Left lung (tissue), 14 donors: ENCODE measurements at places on chromosomes 11 and 22.

- no peak for DNase-seq
Measured at GRCh38 chr11:133508468-133508867, 23.8 kb downstream of the OPCML start.

- DNase-seq = no peak
Measured at GRCh38 chr11:111836162-111836561, 35.2 kb downstream of the ALG9 start.

DNA sequence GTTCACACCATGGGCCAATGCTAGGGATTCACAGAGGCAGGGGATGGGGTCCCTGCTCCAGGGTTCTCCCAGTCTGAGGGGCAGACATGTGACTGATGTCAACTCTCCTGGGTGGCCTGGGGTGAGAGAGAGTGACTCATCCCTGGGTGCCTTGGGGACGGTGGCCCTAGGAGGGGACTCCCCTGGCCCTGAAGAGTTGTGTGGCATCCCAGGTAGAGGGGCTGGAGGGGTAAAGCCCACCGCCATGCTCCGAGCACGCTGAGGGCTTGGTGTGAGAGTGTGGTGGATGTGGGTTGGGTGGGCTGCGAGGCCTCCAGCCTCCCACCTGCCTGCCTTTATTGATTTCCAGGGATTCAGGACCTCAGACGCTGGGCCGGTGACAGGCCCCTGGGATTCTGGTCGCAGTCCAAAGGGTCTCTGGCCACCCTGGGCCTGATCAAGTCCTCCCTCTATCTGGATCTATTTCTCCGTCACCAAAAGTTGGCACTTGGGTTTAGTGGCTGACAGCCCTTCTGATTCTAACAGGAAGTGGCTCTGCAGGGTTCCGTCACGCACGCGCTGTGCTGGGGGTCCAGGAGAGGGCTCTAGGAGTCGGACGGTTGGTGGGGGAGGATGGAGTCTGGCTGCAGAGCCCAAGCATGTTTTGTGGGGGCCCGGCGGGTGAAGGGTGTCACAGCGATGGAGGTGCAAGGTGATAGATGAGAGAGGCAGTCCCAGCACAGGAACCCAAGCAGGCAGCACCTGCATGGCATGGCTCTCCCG lies 27.3 kb upstream of the WNT7B start:
- DNase-seq = no peak

- peak; percentile 33 for DNase-seq
Measured at GRCh38 chr22:23383491-23384361, 196.4 kb downstream of the IGLL1 start.

DNA sequence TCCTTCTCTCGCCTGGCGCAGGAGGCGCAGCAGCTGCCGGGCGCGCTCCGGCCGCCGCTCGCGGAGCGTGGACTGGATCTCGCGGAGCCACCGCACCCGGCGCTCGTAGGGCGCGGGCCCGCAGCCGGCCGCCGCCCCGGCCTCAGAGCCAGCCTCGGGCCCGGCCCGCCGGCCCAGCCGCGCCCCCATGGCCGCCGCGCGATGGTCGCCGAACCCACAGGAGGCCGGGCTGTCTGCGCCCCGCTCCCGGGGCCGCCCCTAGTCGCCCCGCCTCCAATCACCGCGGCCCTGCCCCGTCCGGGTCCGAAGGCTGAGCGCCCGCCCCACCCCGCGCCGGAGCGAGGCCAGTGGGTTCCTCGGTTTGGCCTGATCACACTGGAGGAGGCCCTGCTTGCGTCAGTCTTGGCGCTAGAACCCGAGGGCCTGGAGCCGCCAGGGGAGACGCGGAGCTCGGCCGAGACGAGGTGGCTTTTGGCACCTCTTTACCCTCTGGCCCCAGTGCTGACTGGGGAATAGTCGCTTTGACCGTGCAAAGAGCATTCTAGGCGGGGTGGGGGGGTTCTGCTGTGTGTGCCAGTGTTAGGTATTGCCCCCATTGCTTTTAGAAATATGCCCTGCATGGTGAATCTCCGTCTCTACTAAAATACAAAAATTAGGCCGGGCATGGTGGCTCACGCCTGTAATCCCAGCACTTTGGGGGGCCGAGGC lies at the start of gene LRRC75B:
TSS of gene LRRC75B (minus strand) at position 223 of the 708 bp plus-strand sequence. CDS start at position 189, 34 bp downstream.
- DNase-seq = peak; percentile 95

DNA sequence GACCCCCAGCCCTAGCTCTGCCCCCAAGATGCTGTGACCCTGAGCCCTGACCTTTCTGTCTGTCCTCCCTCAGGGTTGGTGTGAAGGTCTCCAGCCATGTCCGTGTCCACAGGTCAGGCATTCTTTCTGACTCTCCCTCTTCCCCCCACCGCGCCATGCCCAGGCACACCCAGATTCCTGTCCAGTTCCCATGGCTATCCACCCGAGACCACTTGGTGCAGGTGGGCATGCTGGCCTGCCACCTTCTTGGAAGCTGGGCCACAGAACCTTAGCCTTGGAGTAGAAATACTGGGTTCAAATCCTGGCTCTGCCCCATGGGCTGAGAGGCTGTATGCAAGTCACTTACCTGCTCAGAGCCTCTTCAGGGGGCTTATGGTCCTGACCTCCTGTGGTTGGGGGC lies 2.3 kb upstream of the PLCB3 start:
- no peak for DNase-seq

GRCh38 chr22:28795932-28796856 lies 4.2 kb downstream of the XBP1 start:
- DNase-seq = no peak

DNA sequence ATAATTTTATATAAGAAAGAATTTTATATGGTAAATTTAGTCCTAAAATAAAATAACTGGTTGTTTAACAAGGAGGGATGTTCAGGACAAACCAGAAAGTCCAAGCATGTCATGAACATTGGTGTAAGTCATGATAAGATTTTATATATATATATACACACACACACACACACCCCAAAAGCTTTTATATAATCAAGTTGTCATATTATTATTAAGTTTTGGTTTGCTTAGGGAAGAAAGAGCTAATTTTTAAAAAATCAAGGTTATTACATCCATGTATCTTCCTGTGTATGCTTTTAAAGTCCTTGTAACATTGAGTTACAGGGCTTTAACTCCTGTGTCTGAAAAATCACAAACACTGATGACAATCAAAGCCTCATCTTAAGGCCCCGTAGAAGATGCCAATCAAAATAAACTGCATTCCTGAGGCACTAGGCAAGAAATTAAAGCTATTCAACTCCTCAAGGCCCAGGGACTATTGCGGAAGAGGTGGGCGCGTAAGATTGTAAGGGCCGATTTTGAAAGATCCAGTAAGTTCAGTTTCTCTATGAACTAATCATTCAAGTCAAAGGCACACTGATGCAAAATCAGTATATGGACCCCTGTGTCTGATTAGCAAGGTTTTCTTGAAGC lies 16.8 kb downstream of the APOL6 start:
- DNase-seq = no peak

DNA sequence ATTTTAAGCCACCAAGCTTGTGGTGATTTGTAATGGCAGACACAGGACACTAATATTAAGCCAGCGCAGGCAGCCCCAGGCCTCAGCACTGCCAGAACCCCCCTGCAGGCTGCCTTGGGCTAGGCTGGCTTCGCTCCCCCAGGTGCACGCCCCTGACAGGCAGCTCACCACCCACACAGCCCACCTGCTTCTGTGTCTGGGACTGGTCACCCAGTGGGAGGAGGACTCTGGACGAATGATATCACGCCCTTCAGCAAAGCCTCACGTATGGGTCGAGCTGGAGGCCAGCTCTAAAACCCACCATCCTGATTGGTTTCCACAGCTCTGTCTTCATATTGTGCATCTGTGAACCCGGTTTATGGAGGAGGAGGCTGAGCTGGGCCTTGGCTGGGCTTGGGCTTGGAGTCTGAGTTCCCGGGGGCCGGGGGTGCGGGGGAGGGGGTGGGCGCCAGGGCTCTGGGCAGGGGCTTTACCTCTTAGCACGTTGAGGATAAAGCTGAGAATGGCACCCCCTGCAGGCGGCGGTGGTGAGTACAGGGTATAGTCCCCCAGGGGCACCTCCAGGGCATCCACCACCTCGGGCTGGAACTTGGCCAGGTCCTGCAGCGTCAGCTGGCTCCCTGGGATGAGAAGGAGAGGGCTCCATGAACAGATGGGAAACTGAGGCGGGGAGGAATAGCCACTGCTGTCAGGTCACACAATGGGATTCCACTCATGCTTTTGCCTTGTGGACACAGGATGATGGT lies 13.8 kb downstream of the GGT5 start:
- no peak for DNase-seq

- DNase-seq = no peak
Measured at GRCh38 chr11:58061813-58062212, 31.1 kb downstream of the OR6Q1 start.

DNA sequence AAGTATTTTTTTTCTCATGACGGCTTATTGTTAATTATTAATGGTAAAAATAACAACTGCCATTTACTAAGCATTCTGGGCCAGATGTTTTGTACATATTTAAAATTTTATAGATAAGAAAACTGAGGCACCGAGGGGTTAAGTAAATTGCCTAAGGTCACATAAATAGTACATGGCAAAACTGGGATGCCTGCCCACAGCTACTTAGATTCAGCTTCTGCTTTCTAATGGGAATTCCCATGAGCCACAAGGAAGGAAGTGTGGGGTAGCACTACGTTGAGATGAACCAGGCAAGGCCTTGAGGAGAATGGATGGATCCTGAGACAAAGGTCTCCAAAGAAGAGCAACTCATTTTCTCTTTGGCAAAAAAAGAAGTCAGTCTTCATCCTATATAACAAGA lies 11.9 kb upstream of the PHF21A start:
- no peak for DNase-seq

DNA sequence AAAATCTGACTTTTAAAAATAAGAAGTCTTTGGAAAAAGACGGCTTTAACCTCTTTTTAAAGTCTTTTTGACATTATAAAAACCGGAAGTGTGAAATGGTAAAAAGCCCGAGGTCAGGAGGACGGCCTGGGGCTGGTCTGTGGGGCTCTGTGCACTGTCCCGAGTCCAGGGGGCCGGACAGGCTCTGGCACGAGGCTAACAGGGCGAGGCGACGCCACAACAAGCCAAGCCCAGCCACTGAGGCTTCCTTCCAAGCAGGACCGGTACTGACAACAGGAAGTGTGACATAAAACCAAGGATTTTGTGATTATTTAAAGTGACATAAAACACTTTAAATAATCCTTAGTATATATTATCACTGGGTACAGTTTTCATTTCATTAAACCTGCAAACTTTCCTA lies 39.2 kb downstream of the BRD1 start:
- peak; percentile 13 for DNase-seq

- no peak for DNase-seq
Measured at GRCh38 chr11:43498561-43498960, 139.8 kb downstream of the TTC17 start.

- no peak for DNase-seq
Measured at GRCh38 chr22:48639896-48640748, 1187.6 kb downstream of the BRD1 start.

DNA sequence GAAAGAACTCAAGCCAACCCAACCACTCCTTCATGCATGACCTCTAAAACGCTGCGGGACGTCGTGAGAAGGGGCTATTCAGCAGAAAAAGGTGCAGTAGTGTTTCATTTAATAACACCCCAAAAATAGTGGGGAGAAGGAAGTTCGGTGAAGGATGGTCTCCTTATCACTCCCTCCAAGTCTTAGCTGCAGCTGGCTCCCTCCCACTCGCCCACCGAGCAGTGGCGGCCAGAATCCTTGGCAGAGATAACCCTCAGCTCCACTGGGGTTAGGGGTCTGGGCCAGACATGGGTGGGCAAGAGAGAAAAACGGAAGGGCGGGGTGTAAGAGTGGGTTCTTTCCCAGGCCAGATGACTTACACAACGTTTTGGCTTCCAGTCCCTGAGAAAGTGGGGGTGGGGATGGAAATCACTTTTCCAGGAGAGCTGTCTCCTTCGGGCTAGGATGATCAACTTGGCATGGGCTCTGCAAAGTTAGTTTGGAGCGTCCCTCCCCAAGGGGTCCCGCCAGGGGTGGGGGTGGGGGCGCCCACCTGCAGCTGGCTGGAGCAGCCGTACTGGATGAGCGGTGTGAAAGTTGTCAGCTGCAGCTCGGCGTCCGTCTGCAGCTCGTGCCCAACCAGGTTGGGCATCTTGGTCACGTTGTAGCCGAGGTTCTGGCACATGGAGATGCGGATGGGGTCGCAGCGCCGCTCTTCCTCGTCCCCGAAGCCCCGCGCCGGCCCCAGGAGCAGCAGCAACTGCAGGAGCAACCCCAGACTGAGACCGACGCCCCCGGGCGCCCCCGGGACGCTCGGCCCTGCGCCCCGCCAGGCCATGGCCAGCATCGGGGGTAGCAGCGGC lies 705 bp downstream of the FZD4 start:
- DNase-seq = no peak

- DNase-seq = no peak
Measured at GRCh38 chr11:132886335-132886734, 646.0 kb downstream of the OPCML start.

GRCh38 chr11:7844986-7845385 lies 48.2 kb upstream of the OR5P2 start:
- no peak for DNase-seq

DNA sequence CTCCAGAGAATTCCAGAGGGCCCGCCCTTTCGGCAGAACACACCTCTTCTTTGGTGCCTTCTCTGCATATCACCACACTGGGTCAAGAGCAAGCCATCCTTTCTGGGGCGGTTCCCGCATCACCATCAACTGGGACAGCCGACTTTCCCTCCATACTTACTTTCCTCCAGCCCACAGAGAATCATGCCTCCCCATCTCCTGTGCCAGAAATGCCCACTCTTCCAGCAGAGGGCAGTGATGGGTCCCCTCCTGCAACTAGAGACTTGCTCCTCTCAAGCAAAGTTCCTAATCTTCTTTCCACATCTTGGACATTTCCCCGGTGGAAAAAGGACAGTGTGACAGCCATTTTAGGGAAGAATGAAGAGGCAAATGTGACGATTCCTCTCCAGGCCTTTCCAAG lies 157.7 kb downstream of the C11orf91 start:
- peak; percentile 40 for DNase-seq

GRCh38 chr11:62193952-62194351 lies 3.9 kb downstream of the SCGB1D1 start:
- DNase-seq = no peak

- DNase-seq = no peak
Measured at GRCh38 chr22:38325587-38325986, 8.4 kb upstream of the CSNK1E start.

DNA sequence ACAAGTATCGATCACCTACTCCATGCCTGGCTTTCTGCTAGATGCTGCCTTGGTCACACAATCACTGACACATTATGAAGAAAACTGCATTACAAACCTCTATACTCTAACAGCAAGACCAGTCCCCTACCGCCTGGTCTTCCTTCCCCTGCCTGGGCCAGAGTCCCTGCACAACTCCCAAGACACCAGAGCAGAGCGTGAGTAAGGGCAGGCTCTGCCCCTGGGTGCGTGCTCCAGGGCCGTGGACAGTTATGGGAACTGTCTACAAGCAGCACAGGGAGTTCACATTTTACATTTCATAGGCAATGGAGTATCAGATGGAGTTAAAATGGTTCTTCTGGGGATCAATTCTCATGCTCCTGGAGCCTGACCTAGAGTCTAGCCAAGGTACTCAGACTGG lies 6.5 kb downstream of the FZD4 start:
- peak; percentile 39 for DNase-seq

- DNase-seq = no peak
Measured at GRCh38 chr22:38072322-38073149, 11.4 kb downstream of the SLC16A8 start.

- DNase-seq = no peak
Measured at GRCh38 chr11:12800032-12800671, 125.9 kb downstream of the TEAD1 start.
